MCF 10A (cell line): ENCODE measurements at places on chromosomes 3 and 15. TPM values are rescaled to one million over a fixed set of nuclear protein-coding genes. Genes with fewer than 3 reads are reported as not detected.

EAF2 gene
- total RNA-seq: 2.5 and 2.7 TPM in 2 replicates

PFN2 gene
- 117 and 142 TPM in 2 replicates for total RNA-seq

LRRC31 gene
- not detected in 2 replicates for total RNA-seq

ISY1 gene
- total RNA-seq: 52.5 and 57.8 TPM in 2 replicates

STAB1 gene
- not detected in 2 replicates for total RNA-seq

HDAC11 gene
- 8.7 and 9.3 TPM in 2 replicates for total RNA-seq

CPA3 gene
- not detected in 2 replicates for total RNA-seq

GNAI2 gene
- 122 and 123 TPM in 2 replicates for total RNA-seq

- no peak for DNase-seq
Measured at GRCh38 chr3:42698216-42698910, 4.2 kb downstream of the HHATL start.

DNA sequence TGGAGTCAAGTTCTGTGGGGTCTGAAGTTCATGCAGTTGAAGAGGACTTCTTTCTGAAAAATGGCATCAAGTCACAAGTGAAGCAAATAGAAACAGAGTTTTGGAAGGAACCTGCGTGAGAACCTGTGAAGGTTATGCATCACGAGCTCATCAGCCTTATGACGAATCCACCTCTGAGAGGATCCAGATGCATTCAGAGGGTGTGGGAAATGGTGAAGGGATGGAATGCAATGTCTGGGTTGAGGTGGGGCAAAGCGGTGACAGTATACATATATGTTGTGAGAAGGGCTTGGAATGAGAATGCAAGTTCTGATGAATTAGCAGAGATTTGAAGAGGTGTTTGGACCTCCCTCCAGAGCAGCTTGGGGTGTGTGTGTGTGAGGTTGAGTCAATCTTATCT lies 382.1 kb upstream of the TBL1XR1 start:
- DNase-seq: peak; percentile 36

DNA sequence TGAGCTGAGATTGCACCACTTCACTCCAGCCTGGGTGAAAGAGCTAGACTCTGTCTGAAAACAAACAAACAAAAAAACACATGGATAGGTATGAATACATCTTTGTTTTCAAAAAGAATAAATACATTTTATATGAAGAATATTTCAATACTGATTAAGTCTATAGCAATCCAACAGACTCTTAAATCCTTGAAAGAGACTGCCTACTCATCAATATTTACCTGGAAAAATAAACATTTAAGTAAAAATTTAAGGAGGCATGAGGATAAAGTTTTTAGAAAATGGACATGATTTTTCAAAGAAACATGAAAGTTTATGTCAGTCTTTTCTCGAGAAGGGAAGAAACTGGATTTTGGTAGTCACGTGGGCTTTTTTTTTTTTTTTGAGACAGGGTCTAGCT lies 5.4 kb downstream of the NKIRAS1 start:
- no peak for DNase-seq

DNA sequence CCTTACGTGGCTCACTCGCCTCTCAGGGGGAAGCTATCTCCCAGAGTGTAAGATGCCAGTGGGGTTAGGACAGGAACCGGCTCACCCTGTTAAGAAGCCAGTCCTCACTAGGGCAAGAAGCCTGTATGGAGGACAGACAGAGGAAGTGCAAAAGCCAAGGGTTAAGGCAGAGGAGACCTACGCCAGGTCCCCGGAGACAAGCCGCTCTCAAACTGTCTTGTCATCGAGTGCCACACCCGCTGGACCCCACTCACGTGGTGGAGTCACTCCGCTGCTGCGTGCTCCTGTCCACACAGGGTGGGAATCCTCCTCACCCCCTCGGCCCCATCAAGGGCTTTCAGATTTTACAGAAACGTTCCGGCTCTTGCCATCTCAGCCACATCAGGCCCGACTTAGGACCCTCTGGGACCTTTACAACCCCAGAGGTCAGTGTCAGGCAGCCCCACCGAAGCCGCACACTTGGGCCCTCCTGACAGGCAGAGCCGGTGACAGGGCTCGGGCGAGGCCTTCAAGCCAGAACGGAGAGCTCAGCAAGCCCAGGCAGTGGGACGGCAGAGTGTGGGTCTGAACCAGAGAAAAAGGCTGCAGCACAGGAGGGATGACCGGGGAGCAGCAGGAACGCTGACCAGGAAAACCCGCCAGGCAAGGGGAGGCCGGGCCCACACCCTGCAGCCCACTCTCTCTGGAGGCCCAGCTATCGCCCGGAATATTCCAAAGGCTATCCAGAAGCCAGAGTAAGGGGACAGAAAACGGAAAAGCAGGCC lies 61.7 kb downstream of the XXYLT1 start:
- DNase-seq: no peak

GRCh38 chr3:71432044-71432975 lies 151.2 kb downstream of the FOXP1 start:
- DNase-seq: no peak

- DNase-seq: no peak
Measured at GRCh38 chr3:16432714-16433113, 80.8 kb downstream of the RFTN1 start.

GRCh38 chr3:46524008-46524407 lies 26.2 kb downstream of the RTP3 start:
- DNase-seq: no peak

DNA sequence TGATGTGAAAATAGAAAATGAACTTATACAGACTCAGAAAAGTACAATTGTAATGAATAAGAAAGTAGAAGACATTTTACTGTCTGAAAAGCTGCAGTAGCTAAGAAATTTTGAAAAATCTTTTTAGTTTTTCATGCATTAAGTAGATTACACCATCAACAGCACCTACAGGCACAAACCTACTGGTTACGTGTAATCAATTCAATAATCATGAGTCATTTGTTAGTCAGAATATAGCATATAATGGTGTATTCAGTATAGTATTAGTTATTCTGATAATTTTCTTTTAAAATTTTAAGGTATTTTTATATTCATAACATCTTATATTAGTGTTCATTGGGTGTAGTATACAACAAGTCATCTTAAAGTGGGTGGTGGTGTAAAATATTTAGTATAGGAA lies 550.5 kb upstream of the GBE1 start:
- DNase-seq: peak; percentile 1

GRCh38 chr15:65416845-65417416 lies 5.8 kb downstream of the IGDCC4 start:
- no peak for DNase-seq

DNA sequence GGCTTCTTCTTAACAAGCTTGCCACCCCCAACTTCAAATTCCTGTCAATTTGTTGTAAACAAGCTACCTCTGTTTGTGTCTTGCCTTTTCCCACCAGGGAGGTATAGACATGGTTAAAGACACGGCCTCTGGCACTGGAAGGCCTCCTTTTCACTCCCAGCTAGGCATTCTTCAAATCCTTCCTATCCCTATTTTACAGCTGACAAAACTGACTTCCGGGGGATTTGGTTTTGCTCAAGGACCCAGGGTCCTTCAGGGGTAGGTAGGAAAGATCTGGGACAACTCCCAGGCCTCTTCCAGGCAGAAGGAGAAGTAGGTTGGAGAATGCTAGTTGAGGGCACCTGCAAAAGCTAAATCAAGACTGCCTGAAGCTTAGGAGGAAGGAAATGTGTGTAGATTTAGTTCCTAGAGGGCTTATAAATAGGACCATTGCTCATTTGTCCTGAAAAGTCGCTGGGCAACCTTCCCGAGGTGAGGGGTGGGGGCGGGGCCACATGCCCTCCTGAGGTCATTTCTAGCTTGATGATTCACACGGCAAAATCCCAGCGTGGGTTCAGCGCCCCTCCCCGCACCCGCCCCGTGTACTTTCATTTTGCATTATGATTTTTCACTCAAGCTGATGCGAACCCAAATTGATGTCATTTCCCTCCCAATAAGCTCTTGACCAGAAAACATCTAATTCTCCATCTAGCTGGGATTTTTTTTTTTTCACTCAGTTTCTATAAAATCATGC lies 365.5 kb downstream of the SHQ1 start:
- peak; percentile 87 for DNase-seq

DNA sequence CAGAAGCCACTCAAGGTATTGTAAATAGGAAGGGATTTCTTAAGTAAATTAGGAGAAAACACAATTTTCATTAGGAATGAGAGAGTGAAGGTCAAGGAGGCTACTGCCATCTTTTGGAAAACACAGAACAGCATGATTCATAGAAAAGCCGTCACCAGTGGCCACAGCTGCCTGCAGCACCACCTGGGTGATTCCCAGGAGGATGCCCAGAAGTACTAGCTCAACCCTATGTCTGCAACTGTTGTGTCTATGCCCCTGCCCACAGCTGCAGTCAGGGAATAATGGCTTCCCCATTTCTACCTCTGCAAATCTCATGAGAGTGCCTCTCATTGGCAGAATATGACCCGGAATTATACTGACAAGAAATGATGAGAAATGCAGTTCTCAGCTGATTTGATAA lies 300.0 kb downstream of the IGSF11 start:
- no peak for DNase-seq

DNA sequence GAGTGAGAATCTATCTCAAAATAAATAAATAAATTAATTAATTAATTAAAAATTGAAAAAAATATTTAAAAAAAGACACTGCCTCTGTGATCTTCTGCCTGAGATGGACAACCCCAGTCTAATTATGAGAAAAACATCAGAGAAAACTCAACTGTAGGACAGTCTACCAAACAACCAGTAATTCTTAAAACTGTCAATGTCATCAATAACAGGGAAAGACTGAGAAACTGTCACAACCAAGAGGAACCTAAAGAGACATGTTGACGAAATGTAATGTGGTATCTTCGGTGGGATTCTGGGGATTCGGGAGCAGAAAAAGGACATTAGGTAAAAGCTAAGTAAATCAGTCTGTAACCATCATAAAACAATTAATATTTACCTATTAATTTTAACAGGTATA lies 265.4 kb upstream of the LMCD1 start:
- no peak for DNase-seq

DNA sequence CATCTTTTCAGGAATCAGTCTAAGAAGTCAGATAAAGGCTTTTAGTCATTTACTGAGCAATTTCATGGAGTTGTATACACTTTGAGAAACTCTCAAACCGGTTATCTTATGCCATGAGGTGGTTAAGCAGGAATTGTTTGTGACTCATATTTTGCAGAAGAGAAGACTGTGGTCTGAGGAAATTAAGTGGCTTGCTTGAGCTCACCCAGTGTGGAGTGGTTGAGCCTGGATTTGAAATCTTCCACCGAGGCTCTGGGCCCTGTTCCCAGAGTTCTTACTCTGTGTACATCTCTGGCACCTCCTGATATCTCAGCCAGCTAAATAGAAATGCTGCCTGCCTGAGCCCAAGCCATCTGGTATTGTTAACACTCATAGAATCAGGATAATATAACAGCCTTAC lies 37.8 kb upstream of the BCL6 start:
- peak; percentile 39 for DNase-seq

GRCh38 chr3:146485297-146485696 lies 15.9 kb upstream of the PLSCR2 start:
- no peak for DNase-seq

GRCh38 chr3:55521064-55521737 lies 34.1 kb upstream of the WNT5A start:
- DNase-seq: no peak

DNA sequence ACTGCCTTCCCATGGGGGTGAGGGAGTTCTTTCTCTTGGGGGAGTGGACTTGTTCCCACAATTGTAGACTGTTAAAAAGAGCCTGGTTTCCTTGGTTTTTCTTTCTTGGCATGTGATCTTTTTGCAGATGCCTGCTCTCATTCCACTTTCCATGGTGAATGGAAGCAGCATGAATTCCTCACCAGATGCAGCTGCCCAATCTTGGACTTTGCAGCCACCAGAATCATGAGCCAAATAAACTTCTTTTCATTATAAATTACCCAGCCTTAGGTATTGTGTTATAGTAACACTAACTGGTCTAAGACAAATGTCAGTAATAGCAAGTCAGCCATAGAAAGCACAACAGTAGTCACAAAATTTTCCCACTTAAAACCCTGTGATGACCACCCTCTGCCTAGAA lies 260.5 kb upstream of the THBS1 start:
- DNase-seq: no peak

DNA sequence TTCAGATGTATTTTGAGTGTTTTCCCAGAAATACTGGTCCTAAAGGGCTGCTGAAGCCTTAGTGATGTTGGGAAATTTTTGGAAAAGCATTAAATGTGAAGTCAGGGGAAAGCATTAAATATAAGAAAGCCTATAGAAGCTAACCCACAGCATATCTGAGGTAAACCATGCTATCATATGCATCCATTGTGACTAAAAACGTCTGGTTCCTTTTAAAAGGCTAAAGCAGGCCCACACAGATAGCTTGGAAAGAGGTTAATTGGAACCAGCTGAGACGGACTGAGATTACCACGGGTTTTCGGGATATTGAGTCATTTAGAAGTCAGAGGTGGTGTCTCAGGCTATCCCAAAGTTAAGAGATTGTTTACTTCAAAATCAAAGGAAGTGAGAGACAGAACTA lies 78.2 kb downstream of the CYP19A1 start:
- no peak for DNase-seq

GRCh38 chr3:131733086-131733841 lies 230.5 kb upstream of the MRPL3 start:
- DNase-seq: no peak

DNA sequence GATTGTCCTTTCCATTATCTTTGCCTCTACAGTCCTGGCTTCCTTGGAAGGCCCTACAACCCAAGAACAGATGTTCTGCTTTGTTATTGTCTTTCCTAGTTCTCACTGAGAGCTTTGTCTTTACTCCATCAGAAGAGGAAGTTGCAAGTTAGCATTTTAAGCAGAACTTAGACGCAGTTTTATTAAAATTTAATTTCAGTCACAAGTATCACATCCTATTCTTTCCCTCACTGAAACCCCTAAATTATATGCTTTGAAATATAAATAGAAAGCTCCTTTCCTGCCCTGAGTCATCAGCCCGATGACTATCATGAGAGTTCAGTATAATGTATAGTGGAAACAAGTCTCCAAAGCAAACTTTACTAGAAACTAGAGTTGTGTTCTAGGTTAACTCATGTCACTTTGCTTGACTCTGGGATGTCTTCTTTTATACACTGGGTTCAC lies 291.2 kb upstream of the RBMS3 start:
- no peak for DNase-seq

DNA sequence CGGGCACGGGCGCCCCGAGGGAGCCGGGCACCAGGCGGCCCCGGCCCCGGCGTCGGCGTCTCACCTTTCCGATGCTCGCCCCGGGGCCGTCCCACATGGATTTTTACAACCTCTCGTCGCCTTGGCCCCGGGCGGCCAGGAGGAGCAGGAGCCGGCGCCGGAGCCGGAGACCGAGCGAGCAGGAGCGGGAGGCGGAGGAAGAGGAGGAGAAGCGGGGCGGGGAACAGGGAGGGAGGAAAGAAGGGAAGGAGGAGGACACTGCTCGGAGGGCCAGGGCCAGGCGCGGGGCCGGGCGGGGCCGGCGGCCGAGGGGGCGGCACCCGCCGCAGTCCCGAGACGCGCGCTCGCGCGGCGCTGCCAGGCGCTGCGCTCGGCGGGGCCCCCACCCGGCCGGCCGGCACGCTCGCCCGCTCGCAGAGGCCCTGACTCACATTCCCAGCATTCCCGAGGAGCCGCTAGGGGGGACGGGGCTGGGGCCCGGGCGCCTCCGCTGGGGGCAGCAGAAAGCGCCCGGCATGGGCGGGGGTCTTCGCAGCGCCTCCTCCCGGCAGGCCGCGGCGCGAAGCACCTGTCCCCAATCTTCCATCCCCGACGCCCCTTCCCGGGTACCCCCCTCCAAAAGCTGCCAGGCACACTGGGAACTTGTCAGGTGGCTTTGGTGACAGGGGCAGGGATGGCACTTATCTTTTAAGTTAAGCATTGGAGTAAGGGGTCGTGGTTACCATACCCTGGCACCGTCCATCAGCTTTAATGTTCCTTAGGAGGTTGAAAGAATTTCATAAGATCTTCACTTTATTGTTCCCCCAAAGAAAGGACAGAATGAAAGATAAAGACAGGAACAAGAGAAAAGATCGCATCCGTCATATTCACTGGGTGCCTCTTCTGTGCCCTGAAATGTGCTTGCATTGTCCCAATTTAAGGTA lies at the start of gene ERC2:
ERC2 (minus strand) TSS at position 284 of the 923 bp plus-strand sequence.
- peak; percentile 68 for DNase-seq
